Effector memory CD8-positive, alpha-beta T cell (primary cell): ENCODE measurements at places on chromosomes 5 and 9.

- no peak for DNase-seq
Measured at GRCh38 chr9:94150890-94151650, 66.8 kb downstream of the PTPDC1 start.

DNA sequence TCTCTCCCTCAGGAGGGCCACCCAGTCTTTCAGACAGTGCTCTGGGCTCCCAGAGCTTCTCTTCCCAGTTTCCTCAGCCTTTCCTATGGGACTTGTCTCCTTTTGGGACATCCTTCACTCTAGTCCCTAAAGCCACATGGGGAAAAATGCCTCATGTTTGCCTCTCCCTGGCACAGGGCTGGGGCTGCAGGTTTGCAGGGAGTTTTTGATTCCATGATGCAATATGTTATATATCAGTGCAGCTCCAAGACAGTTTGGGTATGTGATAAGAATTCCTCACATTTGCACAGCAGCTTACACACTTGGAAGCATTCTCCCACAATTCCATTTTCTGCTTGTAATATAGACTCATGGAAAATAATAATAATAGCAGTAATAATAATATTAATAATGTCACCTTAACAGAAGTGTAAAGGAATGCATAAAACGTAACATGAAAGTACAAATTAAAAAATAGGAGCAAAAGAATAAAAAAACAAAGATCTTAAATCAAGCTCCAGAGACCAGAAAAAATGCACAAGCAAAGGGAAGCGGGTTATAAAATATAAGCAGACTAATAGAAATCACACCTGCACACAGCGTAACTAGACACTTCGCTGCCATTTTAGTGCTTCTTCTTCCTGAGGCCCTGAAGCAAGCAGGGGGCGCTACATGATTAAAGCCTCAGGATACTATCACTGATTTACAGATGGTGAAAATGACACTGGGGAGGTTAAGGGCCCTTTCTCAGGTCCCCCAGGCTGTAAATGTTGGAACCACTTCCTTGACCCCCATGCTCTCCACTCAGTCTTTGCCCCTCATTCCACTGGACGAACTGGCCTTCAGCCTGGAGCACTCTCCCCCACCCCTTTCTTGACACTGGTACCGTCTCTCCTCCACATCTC, 70.0 kb upstream of the IL17B start:
- DNase-seq: no peak

DNA sequence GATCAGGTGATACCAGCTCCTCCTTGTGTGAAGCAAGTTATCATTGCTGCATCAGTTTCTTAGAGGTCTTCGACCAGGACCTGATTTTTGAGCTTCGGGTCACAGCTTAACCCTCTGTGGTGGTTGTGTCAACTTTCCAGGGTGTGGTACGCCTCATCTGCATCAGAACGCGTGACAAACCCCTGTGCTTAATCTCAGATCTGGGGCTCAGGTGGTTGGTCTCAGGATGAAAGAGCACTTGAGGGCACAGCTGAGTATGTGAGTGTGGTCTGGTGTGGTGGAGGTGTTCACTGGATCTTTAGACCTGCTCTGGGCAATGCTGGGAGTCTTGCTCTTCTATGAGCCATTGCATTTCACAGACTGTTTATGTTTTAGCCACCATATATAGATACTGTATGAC, 64.1 kb downstream of the OSTF1 start:
- peak; percentile 48 for DNase-seq

DNA sequence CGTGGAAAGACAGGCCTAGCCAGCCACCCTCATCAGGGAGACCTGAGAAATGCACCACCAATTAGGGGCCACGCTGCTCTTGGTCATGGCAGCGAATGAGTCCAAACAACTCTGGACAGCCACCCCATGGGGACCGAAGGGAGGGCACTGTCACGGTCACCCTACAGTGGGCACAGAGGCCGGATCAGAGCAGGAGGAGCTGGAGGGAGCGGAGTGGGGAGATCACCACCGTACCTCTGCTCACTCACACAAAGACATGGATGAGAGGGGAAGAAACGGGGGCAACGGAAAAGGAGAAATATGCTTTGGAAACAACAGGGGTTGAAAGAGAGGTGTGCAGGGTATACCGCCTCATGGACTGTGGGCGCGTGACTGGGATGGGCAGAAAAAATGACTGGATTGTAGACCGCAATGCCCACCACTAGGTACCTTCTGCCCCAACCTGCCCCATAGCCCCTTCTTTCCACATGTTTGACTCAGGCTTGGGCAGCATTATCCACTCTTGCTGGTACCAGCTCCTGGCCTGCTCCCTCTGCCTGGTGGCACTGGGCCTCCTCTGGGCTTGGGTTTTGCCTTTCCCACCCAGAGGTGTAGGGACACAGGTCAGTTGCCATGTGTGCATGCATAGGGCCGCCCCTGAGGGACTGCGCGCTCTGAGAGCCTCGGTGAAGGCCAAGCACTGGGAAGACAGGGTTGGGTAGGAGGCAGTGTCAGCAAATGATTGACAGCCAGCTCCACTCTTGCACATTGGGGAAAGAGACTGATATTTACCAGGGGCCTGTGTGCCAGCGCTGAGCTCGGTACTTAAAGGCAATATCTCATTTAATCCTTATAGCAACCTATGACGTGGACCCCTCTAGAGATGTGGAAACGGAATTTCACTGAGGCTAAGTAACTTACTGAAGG, 76.6 kb downstream of the CRB2 start:
- DNase-seq: no peak

DNA sequence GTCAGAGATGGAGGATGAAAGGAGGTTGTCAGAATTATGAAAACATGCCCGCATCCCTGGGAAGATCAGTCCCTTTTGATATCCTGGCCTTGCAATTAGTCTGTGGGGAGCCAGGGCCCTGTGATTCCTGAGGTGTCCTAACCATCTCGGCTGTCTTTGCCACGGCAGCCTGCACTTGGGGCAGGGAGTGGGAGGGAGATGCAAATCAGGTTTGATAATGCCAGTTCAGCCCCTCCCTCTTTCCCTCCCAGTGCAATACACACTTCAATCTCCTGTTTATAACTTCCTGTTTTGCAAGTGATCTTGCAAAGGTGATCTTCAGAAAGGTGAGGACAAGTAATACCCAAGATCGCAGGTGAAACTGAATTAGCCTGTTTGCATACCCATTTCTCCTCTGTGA, 114.0 kb upstream of the ALDH1B1 start:
- no peak for DNase-seq

DNA sequence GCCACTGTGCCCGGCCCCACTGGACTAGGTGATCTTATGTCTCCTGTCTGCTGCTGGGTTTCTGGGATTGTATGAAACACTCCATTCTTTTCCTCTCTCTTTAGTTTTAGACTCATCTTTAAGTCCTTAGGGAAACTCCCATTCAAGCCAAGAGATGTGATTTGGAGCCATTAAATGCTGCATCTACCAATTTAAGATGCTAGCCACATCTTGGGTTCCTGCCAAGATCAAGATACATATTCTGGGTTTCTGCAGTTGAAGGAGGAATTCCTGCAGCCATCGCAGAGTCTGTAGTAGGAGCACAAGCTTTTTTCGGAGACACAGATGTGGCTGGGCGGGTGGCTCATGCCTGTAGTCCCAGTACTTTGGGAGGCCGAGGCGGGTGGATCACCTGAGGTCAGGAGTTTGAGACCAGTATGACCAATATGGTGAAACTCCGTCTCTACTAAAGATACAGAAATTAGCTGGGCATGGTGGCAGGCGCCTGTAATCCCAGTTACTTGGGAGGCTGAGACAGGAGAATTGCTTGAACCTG, 23.2 kb downstream of the STXBP1 start:
- no peak for DNase-seq

DNA sequence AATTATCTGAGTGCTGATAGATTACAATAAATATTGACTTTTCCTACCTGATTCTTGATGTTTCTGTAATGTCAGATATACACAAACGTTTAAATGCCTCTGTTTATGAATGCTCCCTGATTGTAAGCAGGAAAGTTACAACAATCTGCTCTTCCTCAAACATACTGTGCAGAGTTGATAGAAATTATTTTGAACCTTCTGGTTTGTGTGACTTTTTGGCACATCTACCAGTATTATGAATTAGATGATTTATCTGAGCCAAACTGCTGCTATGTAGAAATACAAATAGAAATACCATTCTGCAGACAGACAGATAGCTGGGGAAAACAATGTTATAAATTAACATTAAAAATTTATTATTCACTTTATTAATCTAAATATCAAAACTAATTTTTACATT, 113.0 kb downstream of the SLF1 start:
- DNase-seq: no peak

DNA sequence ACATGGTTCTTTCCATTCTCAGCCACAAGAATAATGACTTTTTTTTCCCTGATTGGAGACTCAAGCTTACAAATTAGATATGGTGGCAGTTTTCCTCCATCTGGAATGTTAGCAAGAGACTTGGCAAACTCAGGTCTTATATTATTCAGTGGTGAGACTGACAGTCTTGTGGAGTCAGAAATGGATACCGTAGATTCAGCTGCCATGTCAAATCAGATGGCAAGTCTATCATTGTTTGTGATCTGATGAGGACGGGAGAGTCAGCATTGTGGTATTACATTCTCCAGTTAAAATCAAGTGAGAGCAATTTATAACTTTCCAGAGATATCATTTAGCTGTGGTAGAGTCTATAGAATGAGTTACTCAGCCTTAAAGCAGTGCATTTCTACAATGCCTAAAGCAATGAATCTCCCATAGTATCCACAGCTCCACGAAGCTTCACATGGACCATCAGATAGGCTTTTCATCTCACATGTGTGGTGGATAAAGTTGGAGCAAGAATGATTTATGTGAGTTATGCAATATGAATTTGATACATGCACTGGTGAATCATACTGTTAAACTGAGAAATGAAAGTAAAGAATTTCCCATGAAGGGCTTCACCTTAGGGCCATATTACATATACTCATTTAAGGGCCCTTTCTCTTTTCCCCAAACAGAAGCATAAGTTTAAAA, 430.6 kb downstream of the ZNF608 start:
- no peak for DNase-seq

GRCh38 chr9:18456624-18457237, 17.2 kb upstream of the ADAMTSL1 start:
- DNase-seq: no peak

DNA sequence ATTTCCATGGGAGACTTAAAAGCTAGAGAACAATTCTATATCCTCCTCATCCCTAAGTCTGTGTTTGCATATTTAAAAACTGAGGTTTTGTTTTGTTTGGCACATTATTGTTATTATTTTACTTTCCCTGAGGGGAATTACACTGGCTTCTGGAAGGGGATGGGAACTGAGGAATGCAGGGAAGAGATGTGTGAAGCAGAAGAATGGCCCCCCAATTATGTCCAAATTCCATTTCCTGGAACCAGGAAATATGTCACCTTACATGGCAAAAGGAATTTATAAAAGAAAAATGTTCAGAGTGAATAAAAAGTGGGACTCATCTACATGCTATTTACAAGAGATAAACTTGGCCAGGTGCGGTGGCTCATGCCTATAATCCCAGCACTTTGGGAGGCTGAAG, 129.8 kb downstream of the MARCHF11 start:
- no peak for DNase-seq

GRCh38 chr5:168886157-168886556, 307.0 kb upstream of the PANK3 start:
- DNase-seq: no peak

- no peak for DNase-seq
Measured at GRCh38 chr5:55544341-55544740, 9.6 kb upstream of the PLPP1 start.

DNA sequence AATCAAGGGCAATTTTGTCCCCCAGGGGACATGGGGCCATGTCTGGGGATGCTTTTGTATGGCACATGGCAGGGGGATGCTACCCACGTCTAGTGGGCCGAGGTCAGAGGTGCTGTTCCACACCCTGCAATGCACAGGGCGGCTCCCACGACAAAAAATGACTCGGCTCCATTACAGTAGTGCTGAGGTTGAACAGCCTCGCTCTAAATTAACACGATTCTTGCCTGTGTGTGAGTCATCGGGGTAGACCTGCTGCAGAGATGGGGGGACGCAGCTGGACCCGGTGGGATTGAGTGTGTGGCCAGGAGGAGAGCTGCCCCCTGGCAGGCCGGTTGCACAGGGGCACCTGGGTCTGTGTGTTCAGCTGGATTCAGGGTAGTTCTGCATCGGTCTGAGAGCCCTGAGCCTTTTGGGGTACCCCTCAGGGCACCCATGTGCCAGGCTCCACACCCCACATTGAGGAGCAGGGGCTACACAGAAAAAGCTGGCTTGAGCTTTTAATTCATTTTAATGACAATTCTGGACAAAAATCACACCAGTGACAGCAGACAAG, 20.0 kb upstream of the COL5A1 start:
- DNase-seq: no peak

- DNase-seq: no peak
Measured at GRCh38 chr9:115923903-115924668, 229.5 kb upstream of the PAPPA start.

DNA sequence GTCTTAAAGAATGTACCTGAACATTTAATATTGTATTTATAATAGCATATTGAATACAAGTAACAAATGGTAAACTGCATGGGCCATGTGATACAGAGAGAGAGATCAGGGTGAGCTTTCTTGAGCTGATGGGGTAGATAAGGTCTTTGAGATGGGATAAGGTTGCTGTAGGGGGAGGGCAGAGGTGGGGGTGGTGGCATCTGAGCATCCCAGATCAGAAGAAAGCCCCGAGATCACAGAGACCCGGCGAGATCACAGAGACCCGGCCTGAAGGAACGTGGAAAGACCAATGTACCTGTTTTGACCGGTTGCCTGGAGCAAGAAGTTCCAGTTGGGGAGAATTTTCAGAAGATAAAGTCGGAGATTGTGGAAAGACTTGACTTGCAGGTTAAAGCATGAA, 6.6 kb downstream of the SMARCA2 start:
- DNase-seq: no peak

GRCh38 chr5:28542987-28543386, 1504.6 kb upstream of the CDH9 start:
- no peak for DNase-seq

DNA sequence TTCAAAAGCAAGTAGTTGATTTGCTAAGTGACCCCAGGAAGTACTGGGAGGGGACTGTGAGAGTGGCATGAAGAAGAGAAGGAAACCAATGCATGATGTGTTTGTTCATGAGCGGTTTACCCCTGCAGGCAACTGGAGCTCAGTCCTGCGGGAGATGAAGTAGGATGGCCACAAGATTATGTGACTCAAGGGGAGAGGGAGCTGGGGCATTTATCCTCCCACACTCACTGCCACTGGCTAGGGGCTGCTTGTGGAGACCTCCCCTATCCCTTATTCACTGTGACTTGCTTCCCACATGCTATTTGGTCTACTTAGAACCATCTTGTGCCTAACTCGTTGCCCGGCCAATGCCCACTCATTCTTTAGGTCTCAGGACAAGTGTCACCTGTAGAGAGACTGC, 60.6 kb upstream of the TRIO start:
- no peak for DNase-seq
